ENCODE measurements at places on chromosomes 7 and 10.

GRCh38 chr7:54541669-54542625 lies at the start of gene VSTM2A:
Gene VSTM2A (plus strand): TSS chr7:54542375. CDS start chr7:54542731, 356 bp downstream.
- DNase-seq = no peak

DNA sequence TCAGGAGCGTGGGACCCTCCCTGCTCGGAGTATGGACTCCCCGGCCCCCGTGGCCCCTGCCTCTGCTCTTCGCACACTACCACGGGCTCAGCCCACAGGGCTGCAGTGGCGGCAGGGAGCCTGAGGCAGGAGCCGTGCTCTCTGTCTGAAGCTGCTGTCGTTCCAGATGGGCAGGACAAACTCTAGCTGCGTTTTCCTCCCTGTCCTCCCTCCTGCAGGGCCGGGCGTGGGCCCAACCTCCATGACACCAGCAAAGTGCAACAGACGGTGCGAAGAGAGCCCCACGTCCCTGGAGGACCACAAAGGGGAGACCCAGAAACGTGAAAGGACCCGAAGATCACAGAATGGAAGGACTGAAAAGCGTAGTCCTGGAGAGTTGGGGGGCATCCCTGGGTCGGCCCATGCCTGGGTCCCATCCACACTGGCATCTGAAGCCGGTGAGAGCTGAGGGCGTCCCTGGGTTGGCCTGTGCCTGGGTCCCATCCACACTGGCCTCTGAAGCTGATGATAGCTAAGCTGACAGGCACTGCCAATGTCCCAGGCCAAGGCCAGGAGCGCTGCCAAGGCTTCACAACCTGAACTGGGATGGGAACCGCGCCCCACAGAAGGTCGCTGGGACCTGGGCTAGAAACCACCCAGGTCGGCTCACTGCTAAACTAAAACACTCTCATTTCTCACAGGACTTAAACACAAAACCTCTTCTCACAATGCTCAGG lies 267.0 kb downstream of the MAD1L1 start:
- DNase-seq = no peak

DNA sequence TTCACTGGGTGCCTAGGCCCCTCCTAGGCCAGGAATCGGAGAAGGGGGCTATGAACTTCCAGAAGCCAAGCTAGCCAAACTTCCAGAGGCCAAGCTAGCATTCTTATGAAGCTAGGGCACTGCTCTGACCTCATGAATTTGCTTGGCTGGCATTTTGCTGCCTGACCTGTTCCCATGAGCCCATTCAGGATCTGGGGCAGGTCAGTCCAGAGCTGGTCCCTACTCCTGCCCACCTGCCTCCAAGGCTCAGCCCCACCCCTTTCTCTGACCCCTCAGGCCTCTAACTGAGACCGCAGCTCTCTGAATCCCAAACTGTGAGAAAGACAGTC lies 1.3 kb upstream of the PPIF start:
- no peak for DNase-seq

DNA sequence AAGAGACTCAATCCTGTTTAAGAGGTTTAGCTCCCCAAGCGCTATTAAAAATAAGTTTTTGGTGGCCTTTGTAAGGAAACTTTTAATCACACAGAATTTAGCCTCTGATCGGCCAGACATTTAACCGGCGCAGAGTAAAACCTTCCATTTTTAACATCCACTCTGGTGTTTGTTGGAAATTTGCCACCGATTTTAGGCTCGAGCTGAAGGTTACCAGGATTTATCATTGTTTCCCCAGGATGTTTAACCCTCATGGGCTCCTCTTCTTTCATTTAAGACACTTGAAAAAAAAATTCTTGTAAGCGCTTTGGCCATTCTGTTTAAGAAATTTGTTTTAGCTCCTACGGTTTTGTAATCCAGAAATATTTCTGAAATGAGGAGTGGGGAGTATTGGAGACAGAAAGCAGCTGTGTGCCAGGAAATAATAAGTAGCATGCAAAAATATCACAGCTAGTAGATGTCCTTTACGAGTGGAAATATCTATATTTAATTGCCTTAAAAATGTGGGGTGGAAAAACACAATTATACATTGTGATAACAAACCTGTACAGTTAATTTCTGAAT lies 3.4 kb downstream of the NEUROD6 start:
- DNase-seq = no peak
